ENCODE measurements at places on chromosomes 6 and 20.

DNA sequence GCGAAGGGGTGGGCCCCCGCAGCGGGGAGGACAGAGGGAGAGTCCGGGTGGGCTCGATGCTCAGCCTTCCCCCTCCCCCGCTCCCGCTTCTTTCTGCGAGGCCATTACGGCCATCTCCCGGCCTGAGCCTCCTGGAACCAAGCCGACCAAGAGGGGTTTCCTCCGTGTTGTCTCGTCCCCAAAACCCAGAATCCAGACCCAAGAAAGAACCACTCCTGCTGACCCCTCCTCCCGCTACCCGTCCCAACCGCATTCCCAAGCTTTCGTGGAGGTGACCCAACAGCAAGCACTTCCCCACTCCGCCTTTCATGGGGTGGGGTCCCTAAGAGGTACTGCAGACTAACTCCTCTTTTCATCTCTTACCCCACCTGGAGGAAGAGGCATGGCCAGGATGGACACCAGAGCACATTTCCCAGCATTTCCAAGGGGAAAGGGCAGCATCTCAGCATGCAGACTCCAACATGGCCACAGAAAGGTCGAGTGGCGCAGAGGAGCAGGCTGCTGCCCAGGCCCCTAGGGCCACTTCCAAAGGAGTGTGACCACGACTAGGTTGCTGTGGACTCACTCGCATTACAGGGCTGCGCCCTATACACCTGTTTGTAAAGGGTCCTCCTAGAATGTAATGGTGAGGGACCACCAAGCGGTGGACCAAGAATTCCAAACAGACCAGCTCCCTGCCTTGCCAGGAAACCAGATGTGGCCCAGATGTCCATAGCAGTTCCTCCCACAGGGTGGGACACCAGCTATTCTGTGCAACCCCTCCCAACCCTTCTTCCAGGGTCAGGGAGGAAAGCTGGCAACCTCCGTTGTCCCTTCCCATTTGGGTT, 53.4 kb downstream of the MRPL14 start:
- no peak for DNase-seq

GRCh38 chr20:36317675-36318074, 11.5 kb downstream of the DLGAP4 start:
- DNase-seq, result no peak

- no peak for DNase-seq
Measured at GRCh38 chr20:49877386-49877921, 37.9 kb downstream of the SPATA2 start.

DNA sequence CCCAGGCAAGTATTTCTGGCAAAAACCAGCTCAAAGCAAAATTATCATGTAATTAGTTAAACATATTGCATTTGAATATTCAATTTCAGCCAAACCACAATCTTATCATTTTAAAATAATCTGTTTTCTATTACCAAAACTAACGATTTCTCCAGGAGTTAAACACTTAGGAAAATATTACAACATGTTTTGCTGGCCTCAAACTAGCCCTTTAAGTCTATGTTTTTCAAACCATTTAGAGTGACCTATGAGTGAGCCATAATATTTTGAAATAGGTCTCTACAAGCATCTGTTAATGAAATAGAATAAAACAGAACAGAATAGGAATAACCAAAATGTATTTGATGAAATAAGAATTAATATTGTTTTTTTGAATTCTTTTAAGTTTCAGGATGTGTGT, 370.9 kb downstream of the COL12A1 start:
- DNase-seq, result no peak

Measured in H4 (cell line).